ENCODE measurements at places on chromosomes 12 and 14. TPM values are rescaled to one million over a fixed set of nuclear protein-coding genes. Genes with fewer than 3 reads are reported as not detected.
A peak's percentile ranks its signal among the peaks of the same experiment; 100 is the strongest.

ACOT6 gene
- not detected for total RNA-seq

RNU4-1 gene
- total RNA-seq: under 0.01 TPM

IL23A gene
- not detected for total RNA-seq

GRCh38 chr12:58459191-58459590, 461.1 kb downstream of the LRIG3 start:
- DNase-seq: peak; percentile 54
- no peaks in the 10 kb centered on the region for H3K27me3 ChIP-seq
- H3K27ac ChIP-seq: no peak overlapping the region
- H3K36me3 ChIP-seq: no peaks in the 10 kb centered on the region

GRCh38 chr12:26032719-26033241, 74.3 kb downstream of the RASSF8 start:
- H3K27ac ChIP-seq: no peak overlapping the region
- H3K4me3 ChIP-seq: no peak overlapping the region
- no peaks in the 10 kb centered on the region for H3K27me3 ChIP-seq
- H3K36me3 ChIP-seq: no peaks in the 10 kb centered on the region
- H3K4me1 ChIP-seq: peaks cover 4% of the 10 kb centered on the region

GRCh38 chr12:56476143-56476542, 7.8 kb downstream of the SPRYD4 start:
- H3K27me3 ChIP-seq: no peaks in the 10 kb centered on the region
- no peaks in the 10 kb centered on the region for H3K36me3 ChIP-seq
- no peak for DNase-seq
- H3K4me3 ChIP-seq: no peak overlapping the region

Measured in fibroblast of lung (primary cell).